CD4-positive, alpha-beta T cell treated with Interleukin-2 at 100 ng/mL for 4 hours (primary cell): ENCODE measurements at places on chromosomes 6 and 20.

GRCh38 chr6:150967381-150967780 lies 101.9 kb downstream of the MTHFD1L start:
- DNase-seq: no peak

DNA sequence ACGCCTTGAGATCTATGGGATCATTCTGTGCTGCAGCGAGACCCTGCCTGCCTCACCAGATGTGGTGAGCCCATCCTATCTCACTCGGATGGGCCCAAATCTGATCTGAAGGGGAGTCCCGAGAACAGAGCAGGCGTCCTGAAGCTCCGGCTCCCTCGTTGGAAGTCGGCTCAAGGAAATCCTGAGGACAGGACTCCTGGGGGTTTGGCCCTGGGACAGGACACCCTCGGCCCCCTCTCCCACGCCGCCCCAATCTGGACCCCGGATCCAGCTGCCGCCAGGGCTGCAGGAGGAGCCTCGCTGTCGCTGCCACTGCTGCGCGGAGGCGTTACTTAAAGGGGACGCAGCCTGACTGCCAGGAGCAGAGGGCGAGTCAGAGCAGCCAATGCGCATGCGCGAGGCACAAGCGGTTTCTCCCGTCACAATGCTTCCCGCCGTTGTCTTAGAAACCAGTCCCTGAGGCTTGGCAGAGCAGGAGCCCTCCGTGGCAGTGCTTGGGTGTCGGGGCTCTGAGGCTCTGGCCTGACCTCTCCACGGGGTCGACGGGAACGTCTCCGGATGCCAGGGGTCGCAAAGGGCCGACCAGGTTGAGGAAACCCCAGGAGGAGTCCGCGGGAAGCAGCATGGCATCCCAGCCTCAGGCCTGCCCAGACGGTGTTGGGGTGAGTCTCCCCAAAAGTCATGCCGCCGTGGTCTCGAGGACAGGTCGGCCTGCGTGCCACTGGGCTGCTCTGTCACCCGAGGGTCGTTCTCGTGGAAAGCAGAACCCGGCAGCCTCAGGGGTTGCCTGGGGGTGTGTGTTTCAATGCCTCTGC lies 1567.8 kb upstream of the DEFB115 start:
- DNase-seq: no peak

- peak; percentile 22 for DNase-seq
Measured at GRCh38 chr6:158868122-158868480, 48.9 kb upstream of the EZR start.

DNA sequence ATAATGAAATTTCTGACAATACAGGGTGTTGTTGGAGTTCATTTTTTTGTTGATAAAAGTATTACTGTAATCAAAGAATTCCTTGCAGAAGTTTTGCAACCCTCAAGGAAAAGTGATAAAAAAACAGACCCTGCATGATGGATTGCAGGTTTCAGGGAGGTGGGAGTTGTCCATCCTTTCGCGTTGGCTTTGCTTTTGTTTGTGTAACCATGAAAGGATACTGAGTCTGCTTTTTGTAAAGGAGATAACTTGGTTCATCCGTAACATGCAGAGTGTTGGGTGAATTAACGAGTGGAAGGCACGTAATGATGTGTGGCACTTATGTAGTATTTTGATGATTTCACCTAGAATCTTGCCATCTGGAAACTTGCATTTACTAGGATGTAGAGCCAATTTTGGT lies 23.6 kb downstream of the FOXO3 start:
- no peak for DNase-seq

- DNase-seq: no peak
Measured at GRCh38 chr6:31351401-31352309, 5.3 kb downstream of the HLA-B start.

DNA sequence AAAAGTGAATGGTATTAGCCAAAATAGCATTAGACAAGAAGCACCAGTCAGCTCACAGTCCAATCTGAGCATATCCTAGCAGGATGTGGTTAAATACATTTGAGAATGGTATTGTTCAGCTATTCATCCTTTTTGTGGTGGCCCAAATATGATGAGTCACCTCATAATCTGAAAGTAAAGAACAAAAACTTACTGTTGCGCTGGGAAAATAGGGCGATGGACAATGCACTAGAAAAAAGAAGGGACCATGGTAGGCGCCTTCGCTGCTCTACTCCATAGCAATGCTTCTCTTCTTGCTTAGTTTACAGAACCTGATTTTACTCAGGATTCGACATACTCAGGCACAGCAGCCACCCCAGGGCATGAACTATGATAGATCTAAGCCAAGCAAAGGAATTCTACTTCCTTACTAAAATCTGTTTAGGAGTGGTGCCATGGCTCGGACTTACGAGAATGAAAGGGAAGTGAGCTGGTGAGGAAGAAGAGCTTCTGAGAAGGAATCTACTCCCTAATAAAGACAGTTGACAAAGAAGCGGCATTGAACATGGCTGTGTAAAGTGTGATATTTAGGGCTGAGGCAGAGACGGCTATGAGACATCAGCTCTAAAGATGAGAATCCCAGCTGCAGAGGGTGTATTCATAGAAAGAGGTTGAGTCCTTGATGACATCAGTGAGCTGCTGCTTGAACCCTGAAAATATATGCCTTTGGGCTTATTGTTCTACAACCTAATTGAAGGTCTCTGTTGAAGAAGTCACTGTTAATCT lies 16.6 kb upstream of the FBXO9 start:
- peak; percentile 49 for DNase-seq

DNA sequence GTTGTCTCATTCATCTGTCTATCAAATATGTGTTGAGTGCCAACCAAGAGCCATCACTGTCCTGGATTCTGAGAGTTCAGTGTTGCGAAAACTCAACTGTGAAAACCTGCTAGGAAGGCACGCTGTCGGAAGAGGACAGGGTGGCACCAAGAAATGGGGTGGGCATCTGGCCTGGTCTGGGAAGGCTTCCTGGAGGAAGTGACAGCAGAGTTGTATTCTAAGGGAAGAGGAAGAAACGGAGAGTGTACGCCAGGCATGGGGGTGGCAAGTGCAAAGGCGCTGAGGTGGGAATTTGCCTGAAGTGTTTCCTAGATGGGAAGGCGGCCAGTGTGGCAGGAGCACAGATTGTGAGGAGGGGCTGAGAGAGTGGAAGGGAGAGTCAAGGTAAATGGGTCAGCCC lies 91.2 kb downstream of the ANKRD60 start:
- DNase-seq: no peak

- DNase-seq: no peak
Measured at GRCh38 chr6:13098006-13098405, 230.3 kb downstream of the TBC1D7 start.

DNA sequence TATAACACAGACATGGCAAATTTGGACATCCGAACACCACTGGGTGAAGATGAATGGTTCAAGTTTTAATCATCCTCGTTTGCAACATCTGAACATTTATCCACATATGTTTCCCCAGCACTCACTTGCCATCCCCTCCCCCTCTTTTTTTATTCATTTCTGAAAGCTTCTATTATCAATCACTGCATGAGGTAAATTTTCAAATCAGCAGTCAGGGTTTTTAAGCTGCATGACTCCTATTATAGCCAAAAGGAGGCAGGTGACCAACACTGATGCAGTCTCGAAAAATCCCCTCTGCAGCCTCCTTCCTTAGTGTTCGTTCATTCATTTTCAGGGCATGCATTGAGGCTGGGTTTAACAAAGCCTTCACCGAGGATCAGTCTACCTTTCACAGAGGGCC lies 530.8 kb upstream of the JARID2 start:
- DNase-seq: no peak

- no peak for DNase-seq
Measured at GRCh38 chr6:130050230-130050629, 31.8 kb downstream of the L3MBTL3 start.

DNA sequence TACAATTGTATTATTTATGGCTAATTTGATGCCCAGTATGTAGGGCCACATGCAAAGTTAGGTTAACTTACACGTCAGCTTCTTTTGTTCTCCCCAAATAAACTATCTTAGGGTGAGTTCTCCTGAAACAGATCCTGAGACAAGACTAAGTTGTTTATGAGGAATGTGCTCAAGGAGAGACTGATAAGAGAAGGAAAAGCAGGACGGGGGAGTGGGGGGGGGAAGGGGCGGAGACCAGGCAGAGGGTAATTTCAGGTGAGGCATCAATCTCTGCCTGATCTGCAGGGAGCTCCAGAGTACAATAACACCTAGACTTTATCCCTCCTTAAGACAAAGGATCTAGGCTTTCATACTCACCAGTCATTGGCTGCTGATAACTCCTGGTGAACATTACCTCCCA lies 220.6 kb upstream of the BTBD3 start:
- no peak for DNase-seq

GRCh38 chr6:157267654-157268053 lies 55.7 kb downstream of the TMEM242 start:
- DNase-seq: no peak

DNA sequence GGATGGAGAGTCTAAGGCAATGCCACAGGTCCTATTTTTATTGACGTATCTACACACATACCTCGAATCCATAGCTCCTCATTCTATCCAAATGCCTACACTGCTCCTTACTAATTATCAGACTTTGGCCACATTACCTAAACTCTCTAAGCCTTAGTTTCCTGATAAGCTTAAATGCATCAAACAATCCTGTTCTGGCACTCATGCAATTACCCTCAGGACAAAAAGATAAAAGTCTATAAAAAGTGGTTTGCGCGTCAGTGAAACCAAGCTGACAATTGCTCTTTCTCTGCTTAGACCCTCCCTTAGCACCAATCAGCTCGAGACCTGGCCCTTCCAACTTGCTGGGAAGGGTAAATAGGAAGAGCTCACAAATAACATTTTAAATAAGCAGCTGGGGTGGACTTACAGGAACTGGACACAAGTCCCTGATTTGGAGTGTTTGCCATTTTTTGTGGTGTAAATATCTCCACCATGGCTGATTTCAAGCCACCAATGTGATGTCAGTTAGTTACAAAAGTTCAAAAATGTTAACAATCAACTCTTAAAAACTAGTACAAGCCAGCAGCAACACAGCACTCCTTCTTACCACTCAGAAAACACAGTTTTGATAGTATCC lies 7.2 kb upstream of the PLEKHG1 start:
- DNase-seq: no peak

GRCh38 chr6:154513601-154514320 lies 3.3 kb upstream of the CNKSR3 start:
- no peak for DNase-seq

DNA sequence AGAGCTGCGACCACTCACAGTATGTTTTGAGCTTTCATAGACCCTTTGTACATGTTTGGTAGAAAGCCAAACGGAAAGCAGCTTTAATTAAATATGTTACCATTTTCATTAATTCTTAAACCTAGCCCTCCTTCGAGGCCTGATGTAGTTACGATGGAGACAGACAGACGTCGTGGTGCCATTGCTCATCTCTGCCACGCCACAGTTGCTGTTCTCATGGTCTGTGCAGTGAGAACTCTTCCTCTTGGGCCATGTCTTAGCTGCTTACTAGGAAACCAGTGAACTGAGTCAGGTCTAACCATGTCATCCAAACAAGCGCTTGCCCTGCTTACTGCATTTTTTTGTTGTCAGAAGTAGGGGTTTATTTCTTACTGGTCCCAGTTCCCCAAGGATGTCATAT lies 62.8 kb downstream of the SNX9 start:
- DNase-seq: no peak

DNA sequence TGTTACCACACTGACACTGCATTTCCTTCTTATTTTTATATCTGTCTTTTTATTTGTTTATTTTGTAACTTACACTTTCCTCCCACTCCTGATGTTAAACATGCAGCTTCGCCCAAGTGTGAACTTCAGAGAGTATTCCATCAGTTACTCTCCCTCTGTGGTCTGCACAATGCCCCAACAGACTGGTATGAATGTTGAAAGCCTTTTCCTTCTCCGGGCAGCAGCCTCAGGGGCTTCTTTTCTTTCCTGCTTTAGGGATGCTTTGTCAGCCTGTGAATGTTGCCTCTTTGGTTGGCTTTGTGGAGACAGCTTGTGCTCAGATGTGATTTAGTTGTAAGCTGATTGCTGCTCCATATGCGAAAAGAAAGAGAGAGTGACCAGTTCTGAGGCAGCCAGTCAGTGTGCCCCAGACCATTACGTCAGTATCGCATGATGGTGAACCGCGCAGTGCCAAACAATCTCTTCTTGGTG lies 44.0 kb downstream of the SMPDL3A start:
- DNase-seq: no peak

- DNase-seq: no peak
Measured at GRCh38 chr6:163759542-163759941, 345.0 kb downstream of the QKI start.

DNA sequence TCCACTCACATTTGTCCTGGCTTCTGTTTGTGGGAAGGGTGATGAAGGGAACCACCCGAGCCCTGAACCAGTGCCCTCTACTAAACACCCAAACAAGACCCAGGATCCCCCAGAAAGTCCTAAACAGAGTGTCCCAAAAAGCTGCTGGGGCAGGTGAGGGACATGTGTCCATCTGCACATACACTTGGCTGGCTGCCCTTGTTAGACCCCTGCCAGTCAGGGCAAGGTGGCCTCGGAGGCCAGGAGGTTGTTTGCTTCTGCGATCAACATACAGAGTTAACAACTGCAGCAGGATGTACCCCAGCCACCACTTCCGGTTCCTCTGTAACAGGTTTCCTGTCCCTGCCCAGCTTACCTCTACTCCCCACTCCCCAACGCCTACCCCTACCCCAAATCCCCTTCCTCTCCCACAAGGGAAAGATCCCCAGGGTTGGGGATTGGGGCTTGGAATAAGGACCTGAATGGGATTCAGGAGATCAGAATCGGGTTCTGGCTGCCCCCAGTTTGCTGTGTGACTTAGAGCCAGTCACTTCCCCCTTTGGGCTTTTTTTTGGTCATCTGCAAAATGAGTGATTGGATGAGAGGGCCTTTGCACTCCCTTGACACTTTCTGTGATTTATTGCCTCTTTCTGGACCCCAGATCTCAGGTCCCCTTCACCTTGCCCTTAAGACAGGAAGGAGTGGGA lies 13.9 kb downstream of the DEF6 start:
- peak; percentile 70 for DNase-seq

- no peak for DNase-seq
Measured at GRCh38 chr6:124203101-124203811, 399.6 kb downstream of the NKAIN2 start.

- peak; percentile 93 for DNase-seq
Measured at GRCh38 chr6:29964887-29965562, 22.7 kb downstream of the HLA-A start.

GRCh38 chr6:30895343-30895742 lies 11.0 kb downstream of the DDR1 start:
- DNase-seq: no peak

- no peak for DNase-seq
Measured at GRCh38 chr6:169989594-169989993, 238.2 kb downstream of the ERMARD start.

- DNase-seq: no peak
Measured at GRCh38 chr20:51462566-51463276, 79.8 kb downstream of the NFATC2 start.

GRCh38 chr6:96156425-96156824 lies 140.7 kb downstream of the FUT9 start:
- DNase-seq: no peak

DNA sequence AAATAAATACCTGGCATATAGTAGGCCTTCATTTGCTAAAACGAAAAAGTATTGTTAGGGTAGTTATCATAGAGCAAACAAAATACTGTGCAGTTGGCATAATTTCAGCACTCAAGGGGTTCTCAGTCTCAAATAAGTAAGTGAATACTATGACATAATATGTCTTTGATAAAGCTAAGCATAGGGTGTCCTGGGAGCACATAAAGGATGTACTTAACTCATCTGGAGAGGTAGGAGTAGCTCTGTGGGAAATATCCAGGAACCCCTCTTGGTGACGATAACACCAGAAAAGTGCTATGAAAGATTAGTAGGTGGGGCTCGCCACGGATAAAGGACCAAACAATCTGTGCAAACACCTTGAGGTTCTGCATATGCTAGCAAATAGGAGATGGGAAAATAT lies 23.2 kb downstream of the VNN1 start:
- DNase-seq: no peak

GRCh38 chr20:17466641-17467040 lies 64.5 kb downstream of the BFSP1 start:
- DNase-seq: no peak
